ENCODE measurements at places on chromosomes 7 and 10. TPM values are rescaled to one million over a fixed set of nuclear protein-coding genes. Genes with fewer than 3 reads are reported as not detected.

The CALML5 gene
- not detected for total RNA-seq

- H3K27me3 ChIP-seq: no peaks in the 10 kb centered on the region
- H3K27ac ChIP-seq: no peak overlapping the region
- no peak overlapping the region for H3K4me3 ChIP-seq
- H3K36me3 ChIP-seq: no peaks in the 10 kb centered on the region
Measured at GRCh38 chr10:102964713-102965112, 46.6 kb downstream of the CNNM2 start.

GRCh38 chr10:14673189-14673861, 101.4 kb downstream of the FAM107B start:
- no peak for DNase-seq
- peaks cover 13% of the 10 kb centered on the region for H3K4me1 ChIP-seq
- no peak overlapping the region for H3K27ac ChIP-seq
- H3K4me3 ChIP-seq: no peak overlapping the region
- peaks cover 10% of the 10 kb centered on the region for H3K36me3 ChIP-seq
- H3K27me3 ChIP-seq: peaks cover 7% of the 10 kb centered on the region

- no peak overlapping the region for H3K27ac ChIP-seq
- H3K36me3 ChIP-seq: no peaks in the 10 kb centered on the region
Measured at GRCh38 chr10:79060641-79061255, 8.0 kb upstream of the ZMIZ1 start.

The TEX47 gene
- not detected for total RNA-seq

Data from activated CD8-positive, alpha-beta memory T cell treated with anti-CD3 and anti-CD28 coated beads, Interleukin-2, amount 10 ng/mL, durations not matched to agents 7 days and 5 days (primary cell).